ENCODE measurements at places on chromosomes 1 and 21.

GRCh38 chr1:241800640-241801039 is 47.4 kb upstream of the EXO1 start:
- no peak for DNase-seq

GRCh38 chr1:99993468-99993845 is 23.7 kb downstream of the SLC35A3 start:
- no peak for DNase-seq

DNA sequence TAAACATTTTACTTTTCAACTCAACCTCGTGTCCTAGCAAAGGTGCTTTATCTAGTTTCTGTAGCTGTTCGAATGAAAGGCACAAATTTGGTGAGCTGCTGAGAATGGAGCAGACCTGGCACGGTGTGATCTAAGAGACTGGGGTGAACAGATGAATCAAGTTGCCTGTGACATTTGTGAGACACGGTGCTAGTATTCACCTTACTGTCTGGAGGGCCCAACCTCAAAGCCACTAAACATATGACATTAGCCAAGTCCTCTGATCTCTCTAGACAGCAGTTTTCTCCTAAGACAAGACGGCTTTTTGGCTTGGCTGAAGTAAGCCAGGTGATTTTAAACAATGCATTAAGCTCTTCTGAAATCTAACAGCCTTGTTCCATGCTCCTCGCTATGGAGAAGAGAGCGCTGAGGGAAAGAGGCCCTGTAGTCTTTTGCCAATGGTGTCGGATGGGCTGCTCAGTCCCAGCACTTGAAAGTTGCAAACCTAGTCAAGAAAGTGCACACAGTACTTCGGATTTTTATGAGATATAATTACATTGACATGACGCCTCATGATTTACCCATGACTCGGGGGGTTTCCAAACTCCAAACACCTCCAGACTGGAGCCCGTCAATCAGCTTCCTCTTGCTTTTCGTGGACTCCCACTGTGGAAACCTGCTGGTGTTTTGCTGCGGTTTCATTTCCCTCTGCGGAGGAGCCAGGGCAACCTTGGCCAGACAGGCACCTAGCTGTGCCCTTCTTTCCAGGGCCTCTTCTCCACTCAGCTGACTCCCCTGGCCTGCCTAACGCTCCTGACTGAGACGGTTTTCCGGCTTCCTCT is 794 bp upstream of the TOR3A start:
- DNase-seq = no peak

GRCh38 chr1:41573194-41573593 is 88.7 kb upstream of the EDN2 start:
- DNase-seq = no peak

GRCh38 chr1:194369622-194370021 is 1183.2 kb upstream of the B3GALT2 start:
- DNase-seq = no peak

DNA sequence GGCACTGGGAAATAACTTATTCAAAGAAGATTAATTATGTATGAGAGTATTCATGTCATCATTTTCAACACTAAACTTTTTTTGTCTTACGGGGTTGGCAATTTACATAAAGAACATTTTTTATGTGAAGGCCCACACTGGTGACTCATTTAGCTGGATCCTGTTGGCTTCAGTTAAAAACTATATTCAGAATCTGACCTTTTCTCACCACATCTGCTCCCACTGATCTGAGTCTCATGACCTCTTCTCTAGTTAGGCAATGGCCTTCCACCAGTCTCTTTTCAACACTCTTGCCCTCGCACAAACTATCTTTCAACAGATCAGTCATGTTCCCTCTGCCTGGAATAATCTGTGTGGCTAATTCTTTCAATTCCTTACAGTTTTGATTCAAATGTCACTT is 53.4 kb downstream of the TMPRSS15 start:
- no peak for DNase-seq

DNA sequence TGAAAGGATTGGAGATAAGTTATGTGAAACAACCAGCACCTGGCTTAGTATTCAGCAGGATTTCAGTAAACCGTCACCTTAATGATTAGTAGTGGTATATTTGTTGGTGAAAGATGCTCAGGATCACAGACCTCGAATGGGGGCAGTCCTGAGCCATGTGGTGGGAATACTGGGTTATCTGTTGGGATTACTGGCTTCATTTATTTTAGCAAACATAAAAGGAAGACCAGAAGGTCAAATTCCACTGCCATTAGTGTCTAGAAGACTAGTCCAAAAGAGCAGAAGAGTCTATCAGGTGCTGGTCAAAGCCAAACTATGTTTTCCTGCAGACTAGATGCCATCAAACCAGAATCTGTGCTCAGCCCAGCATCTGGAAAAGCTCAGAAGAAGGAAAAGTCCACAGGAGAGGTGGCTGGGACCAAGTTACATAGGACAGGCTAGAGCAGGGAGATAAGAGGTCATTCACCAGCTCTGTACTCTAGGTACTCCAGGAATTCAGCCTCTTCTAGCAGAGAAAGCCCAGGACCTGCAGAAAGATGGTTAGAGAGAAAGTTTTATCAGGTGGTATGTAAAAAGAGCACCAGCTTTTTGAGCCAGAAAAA is 343.4 kb downstream of the PLPP3 start:
- DNase-seq = no peak

DNA sequence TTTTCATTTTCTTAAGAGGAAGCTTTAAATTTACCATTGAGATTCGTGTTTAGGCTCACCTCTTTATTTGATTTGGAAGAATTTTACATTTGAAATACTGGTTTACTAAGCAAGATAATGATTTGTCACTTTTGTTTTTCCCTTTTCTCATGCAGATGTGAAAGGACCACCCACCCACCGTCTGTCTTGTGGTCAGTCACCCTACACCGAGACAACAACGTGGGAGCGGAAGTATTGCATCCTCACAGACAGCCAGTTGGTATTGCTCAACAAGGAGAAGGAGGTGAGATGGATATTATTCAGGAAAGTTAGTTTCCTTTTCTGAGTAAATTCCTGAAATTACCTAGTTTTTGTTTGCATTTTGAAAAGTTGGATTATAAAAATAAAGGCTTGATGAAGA is 189.5 kb downstream of the RASAL2 start:
- no peak for DNase-seq

DNA sequence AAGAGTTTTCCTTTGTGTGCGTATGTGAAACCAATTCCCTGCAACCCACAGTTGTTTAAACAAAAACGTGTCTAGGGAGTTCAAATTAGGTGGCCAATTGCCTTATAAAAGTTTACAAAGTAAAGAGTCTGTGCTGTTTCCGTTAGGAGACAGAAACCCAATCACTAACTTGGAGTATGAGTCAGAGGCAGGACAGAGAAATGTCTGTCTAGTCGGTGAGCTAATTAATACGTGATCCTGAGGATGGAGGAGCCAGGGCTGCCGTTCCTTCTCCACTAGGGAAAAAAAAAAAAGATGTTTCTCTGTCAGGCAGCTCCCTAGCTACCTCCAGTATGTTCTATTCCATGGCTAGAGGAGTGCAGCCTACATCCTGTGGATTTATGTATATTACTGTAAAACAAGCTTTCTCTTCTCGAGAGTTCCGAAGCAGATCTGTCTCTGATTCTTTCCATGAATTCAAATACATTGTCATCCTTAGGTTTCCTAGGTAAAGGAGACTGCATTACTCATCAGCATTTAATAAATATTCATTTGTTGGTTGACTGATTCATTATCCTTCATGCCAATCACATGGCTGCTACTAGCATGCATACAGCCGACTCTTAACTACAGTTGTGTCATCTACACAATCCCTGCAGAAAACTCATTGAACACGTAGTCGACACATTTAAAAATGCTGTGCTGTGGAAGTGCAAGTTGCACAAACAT is 430.6 kb downstream of the KIF26B start:
- DNase-seq = no peak

DNA sequence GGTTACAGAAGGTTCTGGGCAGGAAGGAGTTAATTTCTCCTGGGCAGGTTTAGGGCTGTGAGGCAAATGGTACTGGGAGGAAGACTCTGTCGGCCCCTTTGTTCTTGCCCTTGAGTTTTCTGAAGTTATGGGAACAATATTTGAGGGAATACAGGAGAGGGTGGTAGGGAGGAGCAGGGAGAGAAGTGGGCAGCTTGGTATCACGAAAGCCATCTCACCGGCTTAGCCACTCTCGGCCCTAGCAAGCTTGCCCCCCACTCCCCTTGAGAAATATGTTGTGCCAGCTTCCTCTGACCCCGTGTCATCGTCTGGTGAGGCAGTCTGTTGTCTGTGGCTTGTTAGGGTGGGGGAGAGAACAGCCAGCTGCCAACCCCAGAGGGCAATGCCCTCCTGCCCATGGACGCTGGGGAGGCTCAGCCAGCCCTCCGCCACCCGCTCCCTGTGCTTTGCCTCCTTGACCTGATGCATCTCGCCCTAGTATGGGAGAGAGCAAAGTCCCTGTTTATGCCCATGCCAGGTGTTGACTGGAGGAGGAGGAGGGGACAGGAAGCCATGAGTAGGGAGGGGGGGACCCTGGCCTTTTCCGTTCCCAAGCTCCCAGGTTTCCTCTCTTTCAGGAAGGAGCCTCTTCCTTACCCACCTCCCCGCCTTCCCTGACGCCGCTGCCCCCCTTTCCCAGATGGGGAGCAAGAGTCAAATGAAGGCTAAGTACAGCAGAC is 1.2 kb downstream of the EFNA1 start:
- no peak for DNase-seq

- no peak for DNase-seq
These were observed 37.0 kb downstream of the LRIG2 start for GRCh38 chr1:113109908-113110554.

DNA sequence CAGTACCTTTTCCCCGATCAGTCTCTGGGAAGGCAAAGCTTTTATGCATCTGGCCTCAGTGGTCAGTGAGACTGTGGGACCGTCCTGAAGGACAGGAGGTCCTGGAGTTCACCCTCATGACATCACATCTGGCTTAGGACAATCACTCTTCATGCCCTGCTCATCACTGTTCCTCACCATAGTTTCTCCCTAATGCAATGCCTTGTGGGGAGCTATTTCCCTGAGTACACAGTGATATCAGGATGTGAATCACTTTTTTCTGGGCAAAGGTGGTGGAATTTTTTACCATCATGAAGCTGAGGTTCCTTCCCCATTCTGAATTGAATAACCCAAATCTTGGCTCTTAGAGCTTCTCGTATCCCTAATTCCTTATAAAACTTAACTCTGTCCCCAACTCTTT is 34.8 kb upstream of the CFAP126 start:
- no peak for DNase-seq

DNA sequence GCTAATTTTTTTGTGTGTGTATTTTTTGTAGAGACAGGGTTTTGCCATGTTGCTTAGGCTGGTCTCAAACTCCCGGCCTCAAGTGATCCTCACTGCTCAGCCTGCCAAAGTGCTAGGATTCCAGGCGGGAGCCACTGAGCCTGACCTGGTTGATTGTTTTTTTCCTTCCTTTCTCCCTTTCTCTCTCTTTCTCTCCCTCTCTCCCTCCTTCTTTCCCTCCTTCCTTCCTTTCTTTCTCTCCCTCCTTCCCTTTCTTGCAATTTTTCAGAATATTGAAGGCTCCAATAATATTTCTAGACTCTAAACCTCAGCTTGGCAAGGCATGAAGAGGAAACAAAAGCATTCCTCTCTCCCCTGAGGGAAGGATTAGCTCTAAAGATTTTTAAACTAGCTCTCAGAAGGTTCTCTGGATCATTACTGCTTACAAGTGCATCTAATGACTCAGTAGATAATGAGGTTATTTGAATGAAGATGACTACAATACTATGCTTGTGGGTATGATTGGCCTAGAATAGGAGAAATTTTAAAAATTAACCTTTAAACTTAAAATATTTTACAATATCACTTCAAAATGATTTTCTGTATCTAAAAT is 68.5 kb upstream of the GADD45A start:
- DNase-seq = no peak

- DNase-seq = no peak
These were observed 2.3 kb upstream of the VWA1 start for GRCh38 chr1:1432951-1433803.

DNA sequence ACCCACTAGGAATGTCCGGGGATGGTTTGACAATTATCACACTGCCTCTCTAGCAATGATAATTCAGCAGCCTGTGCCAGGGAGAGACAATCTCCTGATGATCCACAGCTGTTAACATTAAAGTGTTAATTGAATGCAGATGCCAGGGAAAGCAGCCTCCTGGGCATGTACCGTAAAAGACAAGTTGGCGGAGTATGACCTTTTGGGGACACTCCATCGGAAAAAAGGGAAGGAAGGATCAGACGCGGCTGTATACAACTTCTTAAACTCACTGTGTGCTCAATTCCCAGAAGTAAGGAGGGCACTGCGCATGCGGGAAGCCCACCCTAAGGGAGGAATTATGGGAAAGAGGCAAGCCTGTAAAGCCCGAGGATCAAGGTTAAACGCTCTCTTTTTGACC is 62.6 kb downstream of the MAP3K7CL start:
- DNase-seq = no peak

- DNase-seq = no peak
These were observed 4.4 kb downstream of the CDC42 start for GRCh38 chr1:22056936-22057335.

DNA sequence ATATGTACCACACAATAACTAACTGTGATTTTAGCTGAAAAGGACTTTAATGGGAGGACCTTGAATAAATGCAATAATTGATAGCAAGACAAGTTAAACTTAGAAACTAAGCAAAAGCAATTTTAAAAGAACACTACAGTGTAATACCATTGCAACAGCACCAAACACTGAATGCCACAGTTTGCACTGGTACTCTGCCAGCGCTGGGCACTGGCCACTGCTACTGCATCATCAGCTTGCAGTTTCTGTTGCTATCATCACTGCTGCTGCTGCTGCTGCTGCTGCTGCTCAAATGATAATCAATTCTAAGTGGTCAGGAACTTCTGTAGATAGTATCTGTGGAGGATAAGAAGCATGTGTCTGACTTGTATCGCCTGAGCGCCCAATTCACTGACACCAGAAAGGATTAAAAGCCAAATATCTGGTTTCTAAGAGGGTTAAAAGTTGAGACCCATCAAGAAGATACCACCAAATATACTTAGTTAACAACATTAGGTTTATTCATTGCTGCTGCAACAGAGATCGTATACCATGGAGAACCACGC is 306.9 kb downstream of the LRRC40 start:
- DNase-seq = no peak

GRCh38 chr21:25039461-25040380 is 567.6 kb downstream of the MRPL39 start:
- peak; percentile 21 for DNase-seq

GRCh38 chr1:162404550-162405160 is 7.3 kb downstream of the SH2D1B start:
- no peak for DNase-seq

DNA sequence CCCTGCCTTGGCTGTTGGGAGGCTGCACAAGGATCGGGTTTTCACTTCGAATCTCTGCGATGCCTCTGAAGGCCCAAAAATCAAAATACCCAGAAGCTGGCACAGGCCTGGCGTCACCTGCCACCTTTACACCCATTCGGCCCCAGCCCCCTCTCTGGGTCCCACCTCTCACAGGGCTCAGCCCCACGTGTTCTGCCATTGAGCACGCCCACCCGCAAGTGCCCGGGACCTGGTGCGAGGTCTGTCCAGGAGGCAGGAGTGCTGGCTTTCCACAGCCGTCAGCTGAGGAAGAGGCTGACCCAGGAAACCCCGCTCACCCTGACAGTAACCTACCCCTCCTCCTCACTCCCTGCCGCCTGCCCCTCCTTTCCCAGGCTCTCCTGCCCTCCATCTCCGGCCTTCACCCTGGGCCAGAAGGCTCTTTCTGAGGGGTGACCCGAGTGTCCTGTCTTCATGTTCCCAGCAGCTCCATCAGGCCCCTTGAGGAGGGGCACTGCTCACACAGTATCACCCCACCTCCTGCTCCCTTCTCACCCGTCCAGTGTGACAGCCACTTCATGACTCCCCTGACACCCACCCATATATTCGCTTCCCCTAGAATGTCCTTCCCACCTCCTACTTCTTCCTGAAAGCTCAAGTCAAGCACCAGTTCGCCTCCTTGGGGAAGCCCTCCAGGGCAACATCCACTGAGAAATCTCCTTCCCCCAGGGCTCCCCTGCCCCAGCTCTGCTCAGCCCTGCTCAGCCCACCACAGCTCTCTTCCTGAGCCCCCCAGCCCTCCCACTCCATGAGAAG is 13.5 kb downstream of the RCC2 start:
- no peak for DNase-seq
